ENCODE measurements at places on chromosomes 3 and 15. TPM values are rescaled to one million over a fixed set of nuclear protein-coding genes. Genes with fewer than 3 reads are reported as not detected.

GRCh38 chr15:60605879-60606307 is 127.0 kb upstream of the ICE2 start:
- H3K27ac ChIP-seq = no peak overlapping the region
- H3K4me1 ChIP-seq = peaks cover 30% of the 10 kb centered on the region
- no peak for DNase-seq

DNA sequence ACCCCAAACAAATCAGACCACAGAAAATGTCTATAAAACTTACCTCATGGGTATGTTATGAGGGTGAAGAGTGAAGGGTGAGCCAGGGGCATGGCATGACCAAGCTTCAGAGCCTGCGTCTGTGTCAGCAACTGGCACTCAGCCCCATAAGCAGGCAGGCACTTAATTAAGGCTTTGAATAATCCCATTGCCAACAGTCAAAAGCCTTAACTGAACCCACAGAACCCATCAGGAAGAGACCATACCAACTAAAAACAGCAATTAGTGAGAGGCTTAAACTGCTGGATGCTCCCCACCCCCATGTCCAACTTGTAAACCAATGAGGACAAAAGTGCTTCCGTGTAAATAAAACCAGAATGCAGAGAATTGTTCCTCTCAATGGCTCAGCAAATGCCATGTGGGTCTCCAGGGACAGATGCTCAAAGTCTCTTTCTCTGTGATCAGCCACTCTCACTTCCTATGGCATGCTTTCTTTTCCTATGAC is 126.0 kb downstream of the MYLK start:
- peaks cover 16% of the 10 kb centered on the region for H3K27me3 ChIP-seq
- no peaks in the 10 kb centered on the region for H3K36me3 ChIP-seq
- DNase-seq = no peak
- peaks cover 8% of the 10 kb centered on the region for H3K4me1 ChIP-seq
- H3K27ac ChIP-seq = no peak overlapping the region

DNA sequence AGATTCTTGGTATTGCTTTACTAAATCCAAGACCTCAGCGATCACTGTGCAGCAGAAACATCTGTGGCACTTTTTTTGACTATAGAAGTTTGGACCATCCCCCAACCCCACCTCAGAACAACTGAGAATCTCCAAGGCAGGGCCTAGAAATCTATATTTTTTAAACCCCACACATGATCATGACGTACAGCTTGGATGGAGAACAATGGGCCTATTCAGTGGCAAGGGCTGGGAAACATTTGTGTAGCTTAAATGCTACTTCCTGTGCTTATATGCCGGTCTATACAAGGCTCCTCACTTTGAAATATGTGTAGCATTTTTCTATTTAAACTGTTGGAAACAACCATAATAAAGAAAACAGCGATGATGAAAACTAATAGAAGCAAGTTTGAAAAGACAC is 55.1 kb upstream of the SPRED1 start:
- peaks cover 12% of the 10 kb centered on the region for H3K27me3 ChIP-seq
- H3K36me3 ChIP-seq = no peaks in the 10 kb centered on the region
- no peak overlapping the region for H3K4me3 ChIP-seq

DNA sequence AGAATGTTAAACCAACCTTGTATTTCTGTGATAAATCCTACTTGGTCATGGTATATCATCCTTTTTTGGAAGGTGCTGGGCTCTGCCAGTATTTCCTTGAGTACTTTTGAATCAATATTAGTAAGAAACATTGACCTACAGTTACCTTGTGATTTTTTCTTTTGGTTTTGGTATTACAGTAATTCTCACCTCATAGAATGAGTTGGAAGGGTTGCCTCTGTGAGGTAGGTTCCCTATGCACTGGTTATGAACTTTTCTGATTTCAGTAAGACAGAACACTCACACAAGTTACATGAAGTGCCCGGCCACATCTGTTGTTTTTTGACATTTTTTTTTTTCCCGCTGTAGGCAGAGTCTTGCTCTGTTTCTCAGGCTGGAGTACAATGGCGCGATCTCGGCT is 20.0 kb downstream of the PCCB start:
- no peaks in the 10 kb centered on the region for H3K27me3 ChIP-seq
- H3K4me1 ChIP-seq = peaks cover 27% of the 10 kb centered on the region

The ZDHHC19 gene
- total RNA-seq = not detected

All from activated T-helper 1 cell treated with anti-CD3 and anti-CD28 coated beads, Interleukin-12 subunit alpha, Interleukin-12 subunit beta, Interleukin-2, Interleukin-4 antibody, amounts not matched to agents 30 ng/mL and 10 ng/mL and 1 ng/mL, durations not matched to agents 14 hours and 24 hours and 36 hours (primary cell).